ENCODE measurements at places on chromosomes 5 and 9.
A peak's percentile ranks its signal among the peaks of the same experiment; 100 is the strongest.

- ATAC-seq: peak; percentile 46
These were observed 38.0 kb upstream of the ADAM19 start for GRCh38 chr5:157613385-157614245.

GRCh38 chr5:151631941-151632340 is 40.8 kb upstream of the FAT2 start:
- ATAC-seq: no peak

DNA sequence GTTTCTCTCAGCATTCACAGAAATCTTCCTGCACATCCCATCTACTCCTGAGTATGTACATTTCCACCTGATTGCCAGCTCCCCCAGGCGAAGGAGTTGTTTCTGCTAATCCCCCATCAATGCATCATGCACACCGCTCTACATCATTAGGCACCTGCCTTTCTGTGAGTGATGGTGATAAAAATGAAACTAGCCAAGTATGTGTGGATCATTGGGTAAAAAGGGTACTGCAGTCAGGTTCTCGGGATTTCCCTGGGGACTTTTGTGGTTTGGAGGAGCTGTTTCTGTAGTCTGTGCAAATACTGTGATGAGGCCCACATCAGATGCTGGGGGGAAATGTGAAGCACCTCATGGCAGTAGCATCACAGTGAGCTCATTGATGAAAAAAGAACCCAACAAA is 30.4 kb downstream of the CAMK4 start:
- ATAC-seq: no peak

- no peak for ATAC-seq
These were observed 199.6 kb downstream of the GAS1 start for GRCh38 chr9:86747711-86748110.

- ATAC-seq: no peak
These were observed 205.8 kb downstream of the GRIA1 start for GRCh38 chr5:153696256-153696655.

GRCh38 chr5:128591598-128592455 is 53.8 kb upstream of the FBN2 start:
- ATAC-seq: peak; percentile 60
